Right ventricle myocardium inferior (tissue), 1 donor: ENCODE measurements at places on chromosomes 7 and 10. TPM values are rescaled to one million over a fixed set of nuclear protein-coding genes. Genes with fewer than 3 reads are reported as not detected.

Gene CALHM3
- not detected for total RNA-seq

Gene ELN
- total RNA-seq, result 29.9 TPM

Gene MYPN
- total RNA-seq, result 112 TPM

Gene LIPK
- total RNA-seq, result not detected

Gene GPR146
- 30.6 TPM for total RNA-seq

Gene UNCX
- not detected for total RNA-seq

Gene PARP12
- 13.2 TPM for total RNA-seq

Gene EPHB6
- total RNA-seq, result 3.3 TPM

Gene FFAR4
- total RNA-seq, result 0.24 TPM

Gene TMEM184A
- 0.32 TPM for total RNA-seq

Gene ITIH5
- 10.3 TPM for total RNA-seq

Gene PEX1
- total RNA-seq, result 10.4 TPM

Gene HOXA6
- not detected for total RNA-seq

Gene ACHE
- total RNA-seq, result 0.73 TPM

Gene IL15RA
- 11.6 TPM for total RNA-seq

Gene XPNPEP1
- 43.6 TPM for total RNA-seq

Gene PLA2G12B
- total RNA-seq, result 0.27 TPM

Gene WNT8B
- total RNA-seq, result not detected

Gene CYREN
- 22.5 TPM for total RNA-seq

Gene PPIA
- 524 TPM for total RNA-seq

Gene TRAPPC14
- total RNA-seq, result 7.1 TPM

Gene KCP
- 0.11 TPM for total RNA-seq

Gene TCAF1
- 38.7 TPM for total RNA-seq

Gene PSD
- 0.49 TPM for total RNA-seq

Gene CYP2C19
- not detected for total RNA-seq

Gene TMEM229A
- not detected for total RNA-seq

Gene FBXL13
- 0.24 TPM for total RNA-seq

Gene CTTNBP2
- 1.5 TPM for total RNA-seq

Gene MOGAT3
- not detected for total RNA-seq

Gene CHRM2
- total RNA-seq, result 70.4 TPM

Gene SPDYE16
- total RNA-seq, result not detected

Gene CACNA2D1
- 46.1 TPM for total RNA-seq

Gene RBP3
- not detected for total RNA-seq

Gene CALD1
- 99.1 TPM for total RNA-seq

Gene PNLIPRP1
- total RNA-seq, result not detected

Gene CFTR
- total RNA-seq, result 0.87 TPM

Gene ATP6V0A4
- total RNA-seq, result not detected

Gene NXPH1
- total RNA-seq, result not detected

Gene SMO
- 4.6 TPM for total RNA-seq
